HL-60 (cell line): ENCODE measurements at places on chromosomes 13 and 19.

DNA sequence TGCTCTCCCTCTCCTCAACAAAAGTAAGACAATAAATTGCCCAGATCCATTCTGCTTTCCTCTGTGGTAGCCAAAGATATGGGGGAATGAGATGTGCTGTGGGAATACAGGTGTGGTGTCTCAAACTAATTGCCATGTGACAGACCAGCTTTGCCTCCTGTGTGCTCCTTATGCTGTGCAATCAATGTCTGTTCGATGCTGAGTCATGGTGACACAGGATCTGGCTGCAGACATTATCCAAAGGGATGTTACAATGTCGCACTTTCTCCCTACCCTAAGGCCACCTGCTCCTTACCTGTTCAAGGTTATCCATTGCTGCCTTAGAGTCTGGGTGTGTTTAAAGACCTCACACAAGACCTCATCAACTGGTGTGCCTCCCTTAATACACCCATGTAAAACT, 32.5 kb downstream of the FGF14 start:
- DNase-seq, result no peak

- DNase-seq, result no peak
Measured at GRCh38 chr19:40241809-40242384, 15.4 kb upstream of the CCNP start.

GRCh38 chr19:12750851-12751250, 740 bp upstream of the BEST2 start:
- DNase-seq, result no peak

DNA sequence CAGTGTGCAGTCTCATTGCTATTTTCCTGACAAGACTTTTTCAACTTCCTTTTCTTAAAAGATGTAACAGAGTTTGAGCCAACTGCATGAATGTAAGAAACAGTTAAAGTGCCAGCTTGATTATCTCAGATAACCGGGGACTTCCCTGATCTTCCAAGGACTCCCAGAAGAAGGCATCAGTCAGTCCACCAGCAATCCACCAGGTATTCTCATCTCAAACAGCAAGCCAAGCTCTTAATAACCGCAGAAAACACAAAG, 350.1 kb downstream of the LIG4 start:
- DNase-seq, result no peak
